ENCODE measurements at places on chromosomes 13 and 19. TPM values are rescaled to one million over a fixed set of nuclear protein-coding genes. Genes with fewer than 3 reads are reported as not detected.
A peak's percentile ranks its signal among the peaks of the same experiment; 100 is the strongest.

GRCh38 chr13:91632086-91632485 is 233.7 kb downstream of the GPC5 start:
- DNase-seq = no peak

Gene ZNF790
- total RNA-seq = 3.9 TPM

Gene CILP2
- 0.05 TPM for total RNA-seq

- no peak for DNase-seq
Measured at GRCh38 chr13:49998714-49999624, 2.1 kb downstream of the TRIM13 start.

DNA sequence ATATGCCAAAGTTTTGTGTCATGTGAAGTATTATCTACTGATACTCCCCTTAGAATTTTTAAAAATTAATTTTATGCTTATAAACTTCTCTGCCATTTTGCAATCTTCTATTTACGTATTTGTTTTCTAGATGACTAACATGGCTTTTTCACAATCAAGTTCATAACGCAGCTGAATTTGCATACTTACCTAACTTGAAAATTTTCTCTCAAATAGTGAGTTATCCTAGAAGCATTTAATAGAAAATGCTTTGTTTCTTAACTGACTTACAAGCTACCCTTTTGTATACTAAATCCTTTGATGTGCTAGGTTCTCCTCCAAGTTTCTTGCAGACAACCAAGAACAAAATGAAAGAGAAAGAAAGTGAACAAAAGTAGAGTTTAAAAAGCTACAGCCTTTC is 683.5 kb downstream of the LIG4 start:
- no peak for DNase-seq

DNA sequence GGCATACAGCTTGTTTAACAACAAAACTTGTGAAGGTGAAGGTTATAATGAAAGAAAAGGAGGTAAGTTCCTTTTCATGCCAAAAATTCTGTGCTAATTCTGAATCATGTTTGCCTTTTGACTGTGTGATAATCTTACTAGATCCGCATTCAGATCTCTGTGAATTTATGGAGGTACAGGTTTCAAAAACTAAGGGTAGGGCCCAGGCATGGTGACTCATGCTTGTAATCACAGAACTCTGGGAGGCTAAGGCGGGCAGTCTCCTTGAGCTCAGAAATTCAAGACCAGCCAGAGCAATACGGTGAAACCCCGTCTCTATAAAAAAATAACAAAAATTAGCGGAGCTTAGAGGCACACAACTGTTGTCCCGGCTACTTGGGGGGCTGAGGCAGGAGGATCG is 45.9 kb downstream of the PCDH9 start:
- no peak for DNase-seq

DNA sequence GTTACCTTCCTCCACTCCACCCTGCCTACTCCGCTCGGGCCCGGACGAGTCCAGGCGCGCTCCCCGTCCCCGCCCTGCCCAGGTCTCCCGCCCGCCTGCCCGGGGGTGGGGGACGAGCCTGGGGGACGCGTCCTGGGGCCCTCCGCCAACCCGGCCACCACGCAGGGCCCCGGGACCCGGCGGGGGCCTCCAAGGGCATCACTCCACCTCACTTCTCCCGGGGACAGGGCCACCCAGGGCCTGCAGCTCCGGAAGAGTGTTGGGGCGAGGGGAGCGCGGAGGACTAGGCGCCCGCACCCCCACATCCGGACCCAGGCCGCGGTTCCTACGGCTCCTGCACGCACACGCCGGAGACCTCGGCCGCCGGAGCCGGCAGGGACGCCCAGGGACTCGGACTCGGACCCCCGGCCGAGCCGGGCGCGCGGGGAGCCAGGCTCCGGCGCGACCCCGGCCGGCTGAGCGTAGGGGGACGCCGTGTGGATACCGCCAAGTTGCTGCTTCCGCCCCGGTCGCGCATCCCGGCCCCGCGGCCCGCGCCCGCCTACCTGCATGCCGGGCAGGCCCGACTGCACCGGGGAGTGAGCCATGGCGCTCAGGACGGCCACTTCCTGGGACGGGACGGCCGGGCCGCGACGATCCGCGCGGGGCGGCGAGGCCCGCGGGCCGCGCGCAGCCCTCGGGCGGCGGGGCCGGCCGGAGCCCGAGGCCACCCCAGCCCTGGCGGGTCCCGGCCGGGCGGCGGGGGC is 534 bp downstream of the STK24 start:
- DNase-seq = peak; percentile 67

GRCh38 chr13:29846475-29847256 is 3.8 kb downstream of the UBL3 start:
- no peak for DNase-seq

- DNase-seq = peak; percentile 54
Measured at GRCh38 chr13:44191504-44192171, 182.0 kb upstream of the SERP2 start.

GRCh38 chr13:97134364-97135095 is 87.6 kb upstream of the MBNL2 start:
- no peak for DNase-seq

GRCh38 chr19:5686647-5687359 is 3.3 kb upstream of the RPL36 start:
- DNase-seq = peak; percentile 100

- DNase-seq = no peak
Measured at GRCh38 chr13:75533861-75534260, 3.8 kb downstream of the COMMD6 start.

DNA sequence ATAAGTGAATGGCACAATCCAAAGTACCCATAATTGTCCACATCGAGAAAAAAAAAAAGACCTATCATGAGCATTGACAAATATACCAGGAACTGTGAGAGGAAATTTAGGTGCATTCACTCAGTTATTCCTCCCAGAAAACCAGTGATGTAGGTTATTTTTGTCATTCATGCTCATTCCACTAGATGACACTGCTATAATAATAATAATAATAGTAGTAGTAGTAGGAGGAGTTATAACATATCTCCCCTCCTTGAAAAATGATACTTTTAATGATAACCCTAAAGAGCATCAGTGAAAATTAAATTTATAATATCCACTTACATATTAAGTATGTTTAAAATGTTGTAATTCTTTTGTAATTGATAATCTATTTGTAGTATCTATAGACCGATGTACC is 463.9 kb upstream of the MIR17HG start:
- no peak for DNase-seq

Gene ZNF549
- total RNA-seq = 2.6 TPM

DNA sequence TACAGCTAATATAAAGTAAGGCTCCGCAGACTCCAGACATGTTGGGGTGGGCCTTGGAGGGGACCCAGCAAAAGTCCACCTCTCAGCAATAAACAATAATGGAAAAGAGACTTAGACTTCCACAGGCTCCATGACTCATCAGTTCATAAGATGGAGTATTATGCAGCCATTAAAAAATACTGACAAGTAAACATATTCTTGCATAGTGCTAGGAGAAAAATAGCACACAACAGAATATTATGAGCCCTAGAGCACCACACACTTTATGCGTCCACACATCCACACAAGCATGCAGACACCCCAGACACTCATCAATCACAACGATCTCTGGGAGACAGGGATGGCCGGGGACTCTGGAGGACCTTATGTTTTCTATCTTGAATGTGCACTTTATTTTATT is 46.0 kb downstream of the PDCD5 start:
- DNase-seq = no peak

Gene ZNF723
- not detected for total RNA-seq

DNA sequence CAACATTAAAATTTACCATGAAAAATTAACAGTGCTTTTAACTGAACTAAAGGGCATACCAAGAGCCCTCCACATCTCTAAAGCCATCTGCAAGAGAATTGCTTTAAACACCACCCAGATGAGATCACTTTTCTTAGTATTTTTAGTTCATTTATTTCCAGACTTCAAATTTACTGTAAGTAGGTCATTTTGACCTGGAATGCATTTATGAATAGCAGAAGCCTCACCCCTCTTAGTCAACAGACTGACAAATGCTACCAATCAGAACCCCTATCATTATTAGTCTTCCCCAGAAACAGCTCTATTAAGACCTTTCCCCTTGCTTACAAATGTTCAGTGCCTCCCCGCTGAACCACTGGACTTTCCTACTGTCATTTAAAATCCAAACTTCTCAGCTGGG is 27.3 kb downstream of the RUBCNL start:
- no peak for DNase-seq

DNA sequence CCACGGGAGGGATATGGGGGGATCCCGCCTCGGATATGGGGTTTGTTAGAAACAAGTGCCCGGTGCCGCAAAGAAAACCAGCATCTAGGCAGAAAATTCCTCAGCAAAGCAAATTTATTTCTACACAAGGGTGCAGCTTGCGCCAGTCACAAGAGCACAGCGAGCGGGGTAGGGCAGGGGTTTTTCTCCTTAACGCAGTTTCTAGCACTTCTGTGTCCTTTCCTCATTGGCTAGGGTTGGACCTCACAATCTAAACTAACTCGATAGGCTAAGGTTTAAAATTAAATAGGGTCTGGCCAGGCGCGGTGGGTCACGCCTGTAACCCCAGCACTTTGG is 595 bp downstream of the ZNF440 start:
- peak; percentile 37 for DNase-seq

DNA sequence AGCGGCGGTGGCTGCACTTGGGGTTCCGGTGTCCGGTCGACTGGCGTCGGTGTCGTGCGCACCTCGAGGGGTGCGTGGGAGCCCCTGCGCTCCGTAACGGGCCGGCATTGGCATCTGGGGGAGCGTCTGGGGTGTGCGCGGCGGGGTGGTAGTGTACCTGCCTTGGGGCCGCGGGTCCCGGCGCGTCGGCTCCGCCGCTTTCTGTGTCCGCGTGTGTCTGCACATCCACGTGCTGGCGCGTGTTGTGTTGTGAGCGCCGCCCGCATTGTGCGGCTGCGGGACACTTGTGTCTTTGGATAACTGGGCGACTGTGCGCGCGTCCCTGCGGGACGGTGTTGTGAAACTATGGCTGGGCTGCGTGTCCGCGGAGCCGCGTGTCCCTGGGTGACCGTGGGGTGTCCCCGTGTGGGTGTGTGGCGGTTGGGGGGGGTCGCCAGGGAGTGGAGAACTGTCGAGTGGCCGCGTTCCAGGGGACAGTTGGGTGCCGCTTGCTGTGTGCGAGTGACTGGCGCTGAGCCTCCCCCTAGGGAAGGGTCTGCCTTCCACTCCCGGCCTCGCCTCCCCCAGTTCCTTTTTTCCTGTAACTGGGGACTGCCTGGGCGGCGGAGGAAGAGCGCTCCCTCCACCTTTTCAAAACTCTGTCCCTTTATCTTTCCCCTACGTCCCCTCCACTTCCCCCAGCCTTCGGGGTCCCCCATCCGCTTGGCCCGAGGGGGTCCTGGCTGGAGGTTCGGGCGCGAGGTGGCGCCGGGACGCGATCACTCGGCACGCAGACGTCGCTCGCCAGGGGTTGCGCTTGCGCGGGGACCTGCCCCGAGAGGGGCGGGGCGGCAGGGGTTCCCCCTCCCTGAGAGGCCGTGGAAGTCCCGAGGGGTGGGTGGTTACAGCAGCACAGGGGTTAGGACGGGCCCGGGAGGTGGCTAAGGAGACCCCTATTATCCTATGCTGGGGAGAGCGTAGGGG is 5.7 kb upstream of the NFIC start:
- DNase-seq = peak; percentile 77

- DNase-seq = no peak
Measured at GRCh38 chr19:18948075-18948975, 7.3 kb upstream of the HOMER3 start.

DNA sequence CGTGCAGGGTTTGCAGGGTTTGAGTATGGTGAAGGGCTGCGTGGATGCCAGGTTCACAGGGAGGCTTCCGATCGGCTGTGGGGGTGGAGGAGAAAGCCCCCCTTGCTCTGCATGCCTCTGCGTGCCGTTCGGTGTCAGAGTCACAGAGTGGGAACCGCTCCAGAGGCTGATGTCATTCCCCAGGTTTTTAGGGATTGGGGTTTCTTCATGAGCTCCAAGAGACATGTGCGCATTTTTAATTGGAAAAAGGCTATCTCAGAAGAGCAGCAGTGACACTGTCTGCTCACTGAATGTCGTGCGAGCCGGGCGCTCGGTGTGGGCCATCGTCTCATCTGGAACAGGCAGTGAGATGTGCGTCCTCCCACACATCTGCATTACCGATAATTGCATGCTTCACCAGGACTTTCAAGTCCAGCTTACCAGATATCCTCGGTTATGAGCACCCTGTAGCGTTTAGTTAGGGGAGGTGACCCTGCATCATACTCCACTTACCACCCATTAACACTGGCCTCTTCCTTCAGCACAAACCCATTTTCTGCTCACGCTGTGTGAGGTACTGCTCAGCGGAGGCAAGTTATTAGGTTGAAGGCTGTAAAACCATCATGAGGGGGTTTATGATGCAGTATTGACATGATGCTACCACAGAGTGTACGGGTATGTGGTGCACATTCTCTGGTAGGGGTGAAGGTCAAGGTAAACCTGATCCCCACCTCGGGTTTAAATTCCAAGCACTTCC is 1.7 kb downstream of the MCF2L start:
- DNase-seq = no peak

DNA sequence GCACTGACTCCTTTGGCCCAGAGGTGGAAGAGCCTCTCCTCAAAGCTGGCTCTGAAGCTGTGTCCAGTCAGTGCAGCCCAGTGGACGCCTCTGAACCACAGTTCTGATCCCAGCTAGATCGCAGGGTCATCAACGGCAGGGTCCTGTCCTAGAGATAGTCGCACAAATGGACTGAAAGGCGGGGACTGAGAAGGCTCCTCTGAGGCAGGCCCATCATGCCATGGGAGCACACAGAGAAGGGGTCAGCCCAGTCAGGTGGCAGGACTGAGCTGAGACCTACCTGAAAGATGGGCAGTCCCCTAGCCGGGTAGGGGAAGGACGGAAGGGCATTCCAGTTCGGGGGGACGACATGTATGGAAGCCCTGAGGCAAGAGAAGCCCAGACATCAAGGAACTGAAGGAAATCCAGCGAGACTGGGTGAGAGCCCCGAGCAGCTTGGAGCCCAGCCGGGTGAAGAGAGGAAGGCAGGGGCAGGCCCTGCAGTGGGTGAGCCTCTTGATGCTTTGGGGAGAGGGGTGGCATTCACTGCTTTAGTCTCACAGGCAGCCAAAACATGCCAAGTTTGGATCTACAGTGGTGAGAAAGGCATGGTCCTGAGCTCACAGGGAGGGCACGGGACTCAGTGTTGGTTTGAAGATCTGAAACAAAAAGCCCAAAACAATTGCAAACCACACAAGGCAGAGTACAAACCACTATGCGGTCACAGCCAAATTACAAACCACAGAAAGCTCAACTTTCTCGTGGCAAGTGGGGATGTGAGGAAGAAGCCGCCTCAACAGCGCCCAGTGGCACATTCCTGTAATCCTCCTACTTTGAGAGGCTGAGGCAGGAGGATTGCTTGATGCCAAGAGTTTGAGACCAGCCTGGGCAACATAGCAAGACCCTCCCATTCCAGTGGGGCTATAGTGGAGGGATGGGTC is 10.0 kb downstream of the CALM3 start:
- no peak for DNase-seq

GRCh38 chr19:41133260-41133659 is 19.0 kb downstream of the CYP2F1 start:
- DNase-seq = no peak

GRCh38 chr13:41465241-41465847 is 8.0 kb downstream of the RGCC start:
- peak; percentile 33 for DNase-seq

- DNase-seq = no peak
Measured at GRCh38 chr19:51317376-51317775, 5.9 kb downstream of the IGLON5 start.

Gene URAD
- total RNA-seq = 26.9 TPM
